ENCODE measurements at places on chromosomes 3 and 15. TPM values are rescaled to one million over a fixed set of nuclear protein-coding genes. Genes with fewer than 3 reads are reported as not detected.

SAMMSON gene
- total RNA-seq, result not detected

HYKK gene
- 5.6 TPM for total RNA-seq

GRCh38 chr3:71072986-71073385 lies 510.5 kb downstream of the FOXP1 start:
- H3K27me3 ChIP-seq, result no peaks in the 10 kb centered on the region
- no peak overlapping the region for H3K27ac ChIP-seq
- H3K4me1 ChIP-seq, result peaks cover 18% of the 10 kb centered on the region
- no peak overlapping the region for H3K4me3 ChIP-seq
- no peak for DNase-seq

- H3K4me3 ChIP-seq, result no peak overlapping the region
- no peak for DNase-seq
- H3K4me1 ChIP-seq, result peaks cover 25% of the 10 kb centered on the region
- no peak overlapping the region for H3K27ac ChIP-seq
These were observed 90.8 kb downstream of the LRIG1 start for GRCh38 chr3:66409771-66410754.

GRCh38 chr3:152159328-152159727 lies 109.4 kb upstream of the MBNL1 start:
- peaks cover 2% of the 10 kb centered on the region for H3K4me1 ChIP-seq
- no peaks in the 10 kb centered on the region for H3K27me3 ChIP-seq
- no peaks in the 10 kb centered on the region for H3K36me3 ChIP-seq
- no peak overlapping the region for H3K4me3 ChIP-seq
- DNase-seq, result peak; percentile 94

DNA sequence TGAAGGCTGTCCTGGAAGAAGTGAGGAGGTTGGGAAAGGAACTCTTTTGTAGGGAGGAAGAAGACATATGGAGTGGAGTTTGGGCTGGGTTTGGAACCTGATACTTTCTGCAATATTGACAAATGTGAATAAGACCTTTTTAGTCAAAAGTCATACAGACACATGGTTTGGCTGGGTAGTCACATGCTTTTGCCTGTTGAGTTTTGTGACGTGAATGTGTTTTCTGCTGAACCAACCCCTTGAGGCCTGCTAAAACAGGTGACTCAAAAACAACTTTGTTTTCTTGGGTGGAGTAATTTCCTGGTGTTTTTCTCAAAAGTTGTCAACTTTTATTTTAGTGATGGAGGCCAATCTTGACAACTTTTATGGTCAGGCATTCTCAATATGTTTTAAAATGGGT lies 39.4 kb upstream of the CCR4 start:
- no peak for DNase-seq
- peaks cover 1% of the 10 kb centered on the region for H3K27me3 ChIP-seq
- no peak overlapping the region for H3K27ac ChIP-seq
- H3K36me3 ChIP-seq, result no peaks in the 10 kb centered on the region
- no peak overlapping the region for H3K4me3 ChIP-seq

GRCh38 chr15:93146196-93146595 lies 57.2 kb upstream of the RGMA start:
- no peak for DNase-seq
- no peak overlapping the region for H3K4me3 ChIP-seq
- no peaks in the 10 kb centered on the region for H3K4me1 ChIP-seq
- H3K27me3 ChIP-seq, result no peaks in the 10 kb centered on the region

- no peak overlapping the region for H3K4me3 ChIP-seq
- no peak for DNase-seq
- H3K4me1 ChIP-seq, result no peaks in the 10 kb centered on the region
- H3K27me3 ChIP-seq, result peaks cover 10% of the 10 kb centered on the region
- no peaks in the 10 kb centered on the region for H3K36me3 ChIP-seq
- H3K27ac ChIP-seq, result no peak overlapping the region
These were observed 49.9 kb upstream of the IQSEC1 start for GRCh38 chr3:13123013-13123654.

- no peaks in the 10 kb centered on the region for H3K36me3 ChIP-seq
- peaks cover 34% of the 10 kb centered on the region for H3K27me3 ChIP-seq
- H3K27ac ChIP-seq, result no peak overlapping the region
- H3K4me3 ChIP-seq, result no peak overlapping the region
These were observed 92.0 kb downstream of the FAM43A start for GRCh38 chr3:194777729-194778128.

All from IMR-90 (cell line).